ENCODE measurements at places on chromosomes 2 and 18.

- no peak for DNase-seq
Measured at GRCh38 chr18:79257480-79257879, 138.2 kb upstream of the NFATC1 start.

GRCh38 chr2:134508391-134508790 is 210.4 kb downstream of the TMEM163 start:
- DNase-seq: no peak

GRCh38 chr2:105849431-105850179 is 104.9 kb downstream of the NCK2 start:
- DNase-seq: no peak

DNA sequence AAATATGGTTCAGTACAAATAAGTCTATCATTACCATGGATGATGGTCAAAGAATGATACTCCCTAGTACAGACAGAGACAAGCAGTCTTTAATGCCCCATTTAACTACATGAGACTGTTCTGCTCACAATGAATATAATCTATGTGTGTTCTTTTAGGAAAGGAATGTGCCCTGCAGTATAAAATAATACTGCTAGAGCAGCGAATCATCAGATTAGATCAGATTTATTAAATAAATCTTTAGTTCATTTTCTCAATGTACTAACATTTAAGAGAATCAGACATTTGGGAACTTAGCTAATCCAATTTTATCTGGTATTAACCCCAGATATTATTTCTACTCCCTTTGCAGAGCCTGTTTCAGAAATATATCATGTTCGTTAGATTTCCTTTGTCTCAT is 272.0 kb upstream of the GCFC2 start:
- no peak for DNase-seq

DNA sequence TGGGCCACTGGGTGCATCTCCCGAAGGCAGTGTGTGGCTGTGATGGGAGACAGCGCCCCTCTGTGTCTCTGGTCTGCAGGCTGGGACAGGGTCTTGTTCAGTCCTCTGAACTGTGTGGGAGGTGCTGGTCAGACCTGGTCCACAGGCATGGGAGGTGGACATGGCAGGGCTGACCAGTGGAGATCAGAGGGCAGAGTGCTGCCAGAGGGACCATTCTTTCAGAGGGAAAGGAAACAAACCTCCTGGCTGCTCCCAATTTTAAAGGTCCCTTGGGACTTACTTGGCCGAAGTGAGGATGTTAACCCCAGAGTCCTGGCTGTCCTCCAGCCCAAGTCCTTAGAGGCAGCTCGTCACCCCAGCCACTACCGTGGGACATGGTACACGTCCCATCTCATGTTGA is 4.0 kb downstream of the CAPN13 start:
- DNase-seq: no peak

DNA sequence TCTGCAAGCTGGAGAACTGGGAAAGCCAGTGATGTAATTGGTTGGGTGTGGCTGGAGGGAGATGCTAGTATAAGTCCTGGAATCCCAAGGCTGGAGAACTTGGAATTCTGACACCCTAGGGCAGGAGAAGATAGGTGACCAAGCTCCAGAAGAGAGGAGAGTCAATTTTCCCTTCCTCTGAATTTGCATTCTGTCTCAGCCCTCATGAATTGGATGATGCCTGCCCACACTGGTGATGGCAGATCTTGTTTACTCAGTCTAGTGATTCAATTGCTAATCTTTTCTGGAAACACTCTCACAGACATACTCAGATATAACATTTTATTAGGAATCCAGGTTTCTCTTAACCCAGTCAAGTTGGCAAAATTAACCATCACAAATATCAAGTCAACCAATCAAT is 287.2 kb downstream of the RDH14 start:
- no peak for DNase-seq

GRCh38 chr2:207974216-207974605 is 51.1 kb downstream of the PLEKHM3 start:
- no peak for DNase-seq

DNA sequence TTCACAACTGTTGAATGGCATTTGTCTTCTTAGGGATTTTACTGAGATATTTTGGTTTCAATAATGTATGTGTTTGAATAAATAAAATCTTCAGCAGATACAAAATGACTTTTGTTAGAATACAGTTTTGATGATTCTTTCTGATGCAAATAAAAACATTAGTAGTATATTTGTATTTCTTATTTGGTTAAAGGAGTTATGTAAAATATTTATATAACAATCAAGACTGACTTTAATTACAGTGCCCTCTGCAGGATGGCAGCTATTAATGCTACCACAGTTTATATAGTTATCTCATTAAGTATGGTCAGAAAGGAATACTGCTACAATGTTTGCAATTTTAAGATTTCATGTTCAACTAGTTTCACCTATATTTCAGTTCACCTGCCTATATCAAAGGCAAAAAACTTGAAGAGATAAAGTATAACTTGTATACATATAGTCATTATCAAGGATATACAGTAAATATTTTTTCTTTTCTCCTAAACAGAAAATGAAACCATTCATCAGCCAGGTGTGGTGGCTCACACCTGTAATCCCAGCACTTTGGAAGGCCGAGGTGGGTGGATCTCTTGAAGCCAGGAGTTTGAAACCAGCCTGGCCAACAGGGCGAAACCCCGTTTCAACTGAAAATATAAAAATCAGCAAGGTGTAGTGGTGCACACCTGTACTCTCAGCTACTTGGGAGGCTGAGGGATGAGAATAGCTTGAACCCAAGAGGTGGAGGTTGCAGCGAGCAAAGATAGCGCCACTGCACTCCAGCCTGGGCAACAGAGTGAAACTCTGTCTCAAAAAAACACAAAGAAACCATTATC is 19.8 kb downstream of the ARL5A start:
- DNase-seq: no peak

Measured in T1000 (cell line).